ENCODE measurements at places on chromosomes 2 and 18. TPM values are rescaled to one million over a fixed set of nuclear protein-coding genes. Genes with fewer than 3 reads are reported as not detected.

Gene ITPRIPL1
- 4.6 TPM for total RNA-seq

Gene PRPF40A
- total RNA-seq = 123 TPM

Gene BBS5
- total RNA-seq = 5.6 TPM

Gene CCDC74A
- total RNA-seq = 7.0 TPM

Gene NCKAP5
- total RNA-seq = 3.0 TPM

Gene CFAP210
- not detected for total RNA-seq

Gene CABYR
- total RNA-seq = 11.4 TPM

Gene GALNT5
- not detected for total RNA-seq

Gene FLACC1
- total RNA-seq = 1.4 TPM

Gene VWC2L
- total RNA-seq = not detected

Gene GKN2
- total RNA-seq = not detected

Gene TMEM127
- 41.5 TPM for total RNA-seq

Gene ALPI
- not detected for total RNA-seq

Gene LRATD1
- total RNA-seq = not detected

Gene CAPN14
- total RNA-seq = 0.23 TPM

Gene BCL2
- total RNA-seq = 3.8 TPM

Gene RESP18
- total RNA-seq = not detected

Gene GYPC
- 13.3 TPM for total RNA-seq

Gene IL36A
- total RNA-seq = not detected

Gene RABL2A
- total RNA-seq = 10.8 TPM

Gene FBXO48
- 0.83 TPM for total RNA-seq

Gene CROCC2
- total RNA-seq = not detected

Gene KLHL41
- 0.21 TPM for total RNA-seq

Gene NEU2
- not detected for total RNA-seq

Gene SCN1A
- not detected for total RNA-seq

Gene ANKRD39
- 12.0 TPM for total RNA-seq

Gene MC2R
- total RNA-seq = not detected

Gene REG3G
- not detected for total RNA-seq

Gene HOXD10
- total RNA-seq = not detected

Gene RAB12
- 42.0 TPM for total RNA-seq
